A549 treated with CORT108297 at 1 μM for 4 hours (cell line): ENCODE measurements at places on chromosomes 12 and 14. TPM values are rescaled to one million over a fixed set of nuclear protein-coding genes. Genes with fewer than 3 reads are reported as not detected.

IGF1 gene
- not detected in 5 replicates for total RNA-seq

SINHCAF gene
- total RNA-seq = 38.4 to 52.9 TPM (median 44.6 TPM) in 5 replicates

DUSP16 gene
- 9.6 to 13.8 TPM (median 12.5 TPM) in 5 replicates for total RNA-seq

DUSP6 gene
- 5.9 to 9.5 TPM (median 8.6 TPM) in 5 replicates for total RNA-seq

DCN gene
- not detected in 5 replicates for total RNA-seq

TBX3 gene
- total RNA-seq = 28.7 to 40.7 TPM (median 39.8 TPM) in 5 replicates

CIDEB gene
- 0.18 to 0.66 TPM (median 0.20 TPM) in 5 replicates for total RNA-seq

CCDC91 gene
- total RNA-seq = 18.0 to 25.4 TPM (median 22.6 TPM) in 5 replicates

SYNDIG1L gene
- 0.05 TPM in 1 of 5 replicates, not detected in the others for total RNA-seq
